ENCODE measurements at places on chromosomes 12 and 14.

- no peak for DNase-seq
Observed at GRCh38 chr12:111359231-111359913, 9.5 kb downstream of the PHETA1 start.

- DNase-seq, result no peak
Observed at GRCh38 chr12:58314610-58315009, 373.2 kb downstream of the ATP23 start.

DNA sequence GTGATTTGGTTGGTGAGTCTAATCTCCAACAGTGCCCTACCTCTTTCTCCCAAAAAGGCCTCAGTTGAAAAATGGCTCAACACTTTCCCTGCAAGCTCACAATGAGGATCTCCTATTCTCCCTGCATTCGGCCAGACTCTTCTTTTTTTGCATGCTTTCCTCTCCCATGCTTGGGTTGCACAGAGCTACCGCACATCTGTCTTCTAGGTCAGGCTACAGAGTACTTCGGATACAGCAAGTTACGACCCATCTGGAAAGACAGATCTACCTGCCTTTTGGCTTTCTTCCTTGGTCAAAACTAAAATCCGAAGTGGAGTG is 305 bp upstream of the SLC16A7 start:
- no peak for DNase-seq

GRCh38 chr12:19388131-19388549 is 51.2 kb upstream of the AEBP2 start:
- DNase-seq, result no peak

DNA sequence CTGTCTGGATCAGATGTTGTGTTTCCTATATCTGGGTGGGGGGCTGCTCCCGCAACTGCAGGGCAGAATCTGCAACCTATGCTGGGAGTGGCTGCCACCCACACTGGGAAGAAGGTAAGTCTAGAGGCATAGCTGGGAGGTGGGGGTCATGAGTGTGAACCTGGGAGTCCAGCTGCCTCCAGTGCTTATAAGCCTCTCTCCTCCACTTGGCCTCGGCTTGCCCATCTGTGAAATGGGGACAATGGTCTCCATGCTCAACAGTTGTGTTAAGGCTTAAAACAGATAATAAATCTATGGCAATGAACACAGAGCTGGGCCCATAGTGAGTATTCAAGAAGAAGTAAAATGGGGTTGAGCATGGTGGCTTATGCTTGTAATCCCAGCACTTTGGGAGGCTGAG is 90.0 kb downstream of the RBM19 start:
- DNase-seq, result no peak

DNA sequence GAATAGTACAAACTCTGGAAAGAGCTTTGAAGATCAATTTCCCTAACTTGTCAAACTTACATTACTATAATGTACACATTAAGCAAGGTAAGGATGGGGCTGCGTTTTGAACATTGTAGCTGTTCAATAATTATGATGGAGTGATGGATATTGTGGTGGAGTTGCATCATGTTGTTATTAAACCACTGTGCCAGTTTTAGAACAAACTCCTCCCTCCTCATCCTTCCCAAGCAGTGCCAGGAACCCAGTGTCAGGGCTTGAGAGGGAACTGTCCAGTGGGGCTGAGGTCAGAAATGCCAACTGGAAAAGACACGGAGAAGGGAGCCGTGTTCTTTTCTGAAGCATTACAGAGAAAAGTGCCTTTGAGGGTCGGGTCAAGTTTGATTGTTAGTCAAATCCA is 31.9 kb upstream of the PAPOLA start:
- no peak for DNase-seq

DNA sequence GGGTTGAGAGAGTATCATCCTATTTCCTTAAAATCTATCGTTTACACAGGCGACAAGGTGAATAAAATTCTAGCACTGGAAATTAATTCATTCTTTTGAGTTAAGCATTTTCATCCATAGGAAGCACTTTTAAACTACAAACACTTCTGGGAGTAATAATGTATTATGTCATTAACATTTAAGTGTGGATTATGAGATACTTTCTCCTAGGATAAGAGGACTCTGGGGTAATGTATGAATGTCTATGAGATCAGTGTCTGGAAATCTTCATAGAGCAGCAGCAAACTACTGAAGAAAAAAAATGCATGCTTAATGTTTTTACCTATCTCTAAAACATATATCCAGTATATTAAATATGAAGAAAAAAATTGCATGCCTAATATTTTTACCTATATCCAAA is 86.9 kb downstream of the EPS8 start:
- DNase-seq, result no peak

GRCh38 chr12:56840922-56841321 is 77.8 kb downstream of the HSD17B6 start:
- DNase-seq, result no peak

DNA sequence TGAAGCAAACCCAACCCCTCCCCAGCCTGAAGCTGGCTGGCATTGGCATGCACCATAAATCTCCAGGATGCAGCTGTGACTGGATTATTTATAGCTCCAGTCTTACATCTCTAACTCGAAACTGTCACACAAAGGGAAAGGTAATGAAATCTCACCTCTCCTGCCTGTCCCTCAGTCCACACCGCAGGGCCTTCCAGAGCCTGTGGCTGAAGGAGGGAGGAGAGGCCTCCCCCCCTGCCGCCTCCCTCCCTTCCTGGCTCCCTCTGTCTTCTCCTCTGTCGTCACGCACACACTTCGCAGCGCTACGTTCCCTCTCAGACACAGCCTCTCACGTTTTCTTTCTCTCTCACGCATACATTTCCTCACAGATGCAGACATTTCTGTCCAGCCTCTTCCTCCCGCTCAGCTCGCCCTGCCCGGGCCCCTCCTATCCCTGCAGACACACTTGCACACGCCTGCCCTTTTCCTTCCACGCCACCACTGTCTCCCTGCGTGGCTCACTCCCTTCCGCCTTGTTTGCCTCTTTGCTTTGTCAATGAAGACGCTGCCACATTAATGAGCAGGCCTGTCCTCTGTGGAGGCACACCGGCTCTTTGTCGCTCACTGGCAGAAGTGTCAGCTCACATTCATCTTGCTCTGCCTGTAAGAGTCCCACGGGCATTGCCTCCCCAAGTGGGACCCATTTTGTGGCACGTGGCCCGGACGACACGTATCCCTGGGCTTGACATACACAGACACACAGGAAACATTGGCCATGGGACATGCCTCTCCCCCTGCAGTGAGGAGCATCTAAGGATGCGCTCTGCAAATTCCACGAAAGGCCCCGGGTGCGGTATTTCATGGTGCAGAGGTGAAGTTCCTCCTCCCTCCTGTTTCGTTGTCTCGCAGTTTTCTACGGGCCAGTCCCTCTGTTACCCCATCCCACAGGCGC is 27.9 kb downstream of the IRF2BPL start:
- DNase-seq, result no peak

GRCh38 chr14:32203928-32204357 is 874 bp upstream of the RNU6-8 start:
- no peak for DNase-seq

DNA sequence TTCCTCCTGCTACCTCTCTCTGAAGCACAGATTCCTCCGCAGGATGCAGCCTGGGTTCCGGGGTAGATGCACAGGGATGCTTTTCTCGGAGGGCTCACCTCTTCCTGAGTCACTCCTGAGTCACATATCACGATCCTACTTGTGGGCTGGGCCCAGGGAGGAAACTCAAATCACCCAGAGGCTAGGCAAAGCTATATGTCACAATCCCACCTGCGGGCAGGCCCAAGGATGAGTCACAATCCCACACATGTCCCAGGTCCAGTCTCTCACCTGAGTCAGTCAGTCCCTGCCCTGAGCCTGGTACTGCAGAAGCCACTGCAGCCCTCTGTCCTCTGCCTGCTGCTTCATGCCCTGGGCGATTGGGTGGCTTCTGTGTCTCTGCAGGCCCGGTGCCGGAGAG is 149.0 kb upstream of the GSC start:
- no peak for DNase-seq

GRCh38 chr14:41490323-41490722 is 116.4 kb upstream of the LRFN5 start:
- no peak for DNase-seq

DNA sequence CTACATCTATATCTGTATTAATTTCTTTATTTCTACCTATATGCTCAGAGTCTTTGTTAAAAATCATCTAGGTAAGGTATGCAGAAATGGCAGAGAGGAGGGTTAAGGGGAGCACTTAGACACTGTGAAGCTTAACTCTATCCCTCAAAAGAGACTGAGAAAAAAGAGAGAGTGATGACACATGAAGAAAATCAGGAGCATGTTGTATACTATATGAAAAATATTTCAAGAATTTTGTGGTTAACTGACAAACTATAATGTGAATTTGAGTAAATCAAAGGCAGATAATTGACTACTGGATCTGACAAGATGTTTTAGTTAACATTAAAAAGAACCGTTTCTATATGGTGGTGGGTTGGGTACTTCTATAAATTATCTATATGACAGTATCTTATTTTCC is 1814.2 kb upstream of the SEL1L start:
- no peak for DNase-seq

DNA sequence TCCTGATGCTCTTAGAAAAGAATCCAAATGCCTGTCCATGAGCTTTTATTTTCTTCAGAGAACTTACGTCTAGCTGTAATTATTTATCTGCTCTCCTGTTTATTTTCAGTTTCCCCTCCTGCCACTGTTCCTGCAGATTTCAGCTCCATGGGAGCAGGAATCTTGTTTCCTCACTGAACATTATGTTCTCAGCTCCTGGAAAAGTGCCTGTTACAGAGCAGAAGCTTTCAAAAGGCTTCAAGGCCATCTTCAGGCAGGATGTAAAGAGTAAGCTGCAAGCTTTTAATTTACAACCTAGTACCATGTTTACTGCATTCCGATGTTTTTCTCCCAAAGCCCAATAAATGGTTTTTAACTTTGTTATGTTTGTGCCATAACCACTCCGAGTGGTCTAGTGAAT is 98.4 kb upstream of the BTG1 start:
- DNase-seq, result no peak

DNA sequence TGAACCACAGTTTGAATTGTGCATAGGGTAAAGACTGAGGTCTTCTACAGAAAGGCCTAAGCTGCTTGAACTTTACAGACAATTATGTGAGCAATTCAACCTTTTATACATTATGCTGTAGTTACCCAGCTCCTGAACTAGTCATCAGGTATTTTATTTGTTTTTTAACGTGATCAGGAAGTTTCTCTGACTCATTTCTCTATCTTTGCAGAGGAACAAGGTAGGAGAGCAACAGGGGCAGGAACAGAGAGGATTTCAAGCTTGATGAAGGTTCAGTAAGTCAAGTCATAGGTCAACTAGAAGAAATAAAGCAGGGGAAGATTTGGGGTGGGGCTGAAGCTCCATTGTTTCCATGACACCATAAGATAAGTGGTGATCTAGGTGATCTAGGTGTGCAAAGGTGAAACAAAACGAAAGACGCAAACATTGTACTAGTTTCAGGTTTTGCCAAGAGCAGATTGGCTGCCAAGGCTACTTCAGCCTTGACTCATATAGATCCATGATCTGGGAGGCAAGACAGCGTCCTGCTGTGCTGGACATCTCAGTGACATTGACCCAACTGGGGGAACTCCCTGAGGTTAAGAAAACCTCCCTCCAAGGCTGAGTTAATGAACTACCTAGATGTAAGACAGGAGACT is 198.1 kb downstream of the DAD1 start:
- no peak for DNase-seq

GRCh38 chr12:76872415-76872814 is 6.4 kb downstream of the CSRP2 start:
- no peak for DNase-seq

DNA sequence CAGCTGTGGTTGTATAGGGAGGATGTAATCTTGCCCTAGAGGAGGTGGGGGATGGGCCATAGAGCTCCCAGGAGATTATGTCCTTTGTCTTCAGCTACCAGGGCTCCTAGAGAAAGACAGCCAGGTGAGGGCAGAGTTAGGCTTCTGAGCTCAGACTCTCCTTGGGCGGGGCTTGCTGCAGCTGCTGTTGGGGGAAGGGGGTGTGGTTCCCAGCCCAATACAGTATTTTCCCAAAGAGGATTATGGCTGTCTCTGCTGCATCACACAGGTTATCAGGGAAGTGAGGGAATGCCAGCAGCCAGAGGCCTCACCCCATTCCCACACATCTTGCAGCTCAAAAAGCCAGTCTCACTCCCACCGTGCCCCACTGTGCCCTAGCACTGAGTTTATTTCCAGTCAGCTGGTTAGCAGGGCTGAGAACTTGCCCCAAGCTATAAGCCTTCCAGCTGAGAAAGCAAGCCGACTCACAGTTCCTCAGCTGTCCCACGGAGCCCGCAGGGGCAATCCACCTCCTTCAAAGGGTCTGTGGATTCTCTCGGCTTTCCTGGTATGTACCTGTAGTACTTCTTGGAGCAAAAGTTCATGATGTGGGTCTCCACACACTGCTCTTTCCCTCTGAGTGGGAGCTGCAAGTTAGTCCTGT is 217.3 kb upstream of the CPNE8 start:
- DNase-seq, result no peak

- no peak for DNase-seq
Observed at GRCh38 chr14:35347323-35348043, 55.3 kb downstream of the PSMA6 start.

DNA sequence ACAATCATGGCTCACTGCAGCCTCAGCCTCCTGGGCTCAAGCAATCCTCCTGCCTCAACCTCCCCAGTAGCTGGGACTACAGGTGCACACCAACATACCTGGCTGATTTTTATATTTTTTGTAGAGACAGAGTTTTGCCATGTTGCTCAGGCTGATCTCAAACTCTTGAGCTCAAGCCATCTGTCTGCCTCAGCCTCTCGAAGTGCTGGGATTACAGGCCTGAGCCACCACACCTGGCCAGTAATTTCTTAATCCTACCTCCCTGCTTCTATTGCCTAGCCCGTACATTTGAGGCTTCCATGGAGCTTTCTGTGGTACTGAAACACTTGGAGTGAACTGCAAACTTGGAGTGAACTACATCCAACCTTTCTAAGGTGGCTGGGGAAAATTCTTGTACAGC is 20.7 kb downstream of the SLC35E3 start:
- DNase-seq, result no peak

DNA sequence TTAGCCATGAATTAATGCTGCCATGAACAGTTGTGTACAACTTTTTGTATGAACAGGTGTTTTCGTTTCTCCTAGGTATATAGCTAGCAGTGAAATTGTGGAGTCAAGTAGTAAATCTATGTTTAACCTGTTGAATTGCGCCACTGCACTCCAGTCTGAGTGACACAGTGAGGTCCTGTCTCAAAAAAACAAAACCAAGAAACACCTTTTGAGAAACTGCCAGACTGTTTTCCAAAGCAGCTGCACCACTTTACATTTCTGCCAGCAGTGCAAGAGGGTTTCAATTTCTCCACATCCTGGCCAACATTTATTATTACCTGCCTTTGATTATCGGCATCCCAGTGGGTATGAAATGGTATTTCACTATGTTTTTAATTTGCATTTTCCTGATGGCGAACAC is 3.3 kb upstream of the PLEKHG3 start:
- no peak for DNase-seq
